Endothelial cell (in vitro differentiated cells): ENCODE measurements at places on chromosomes 4 and X.

DNA sequence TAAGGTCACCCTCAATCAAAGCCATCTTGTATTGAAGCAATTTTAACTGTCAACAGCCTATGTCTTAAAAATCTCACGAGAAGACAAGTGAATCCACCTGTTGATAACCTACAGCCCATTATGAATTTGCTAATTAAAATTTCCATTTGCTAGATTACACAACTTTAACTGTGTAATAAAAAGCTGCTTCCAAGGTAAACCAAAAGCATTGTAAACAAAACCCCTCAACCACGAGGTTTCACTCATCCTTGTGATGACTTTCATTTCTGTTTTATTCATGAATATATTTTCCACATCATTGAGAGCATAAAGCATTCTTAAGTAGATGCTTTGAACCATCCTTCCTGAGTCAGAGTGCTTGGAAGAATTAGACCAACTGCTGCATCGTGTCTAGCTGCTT, 217.5 kb upstream of the GYPA start:
- no peak overlapping the region for H3K27ac ChIP-seq
- peaks cover 5% of the 10 kb centered on the region for H3K27me3 ChIP-seq
- H3K4me3 ChIP-seq, result no peak overlapping the region
- DNase-seq, result no peak
- peaks cover 34% of the 10 kb centered on the region for H3K4me1 ChIP-seq
- no peaks in the 10 kb centered on the region for H3K36me3 ChIP-seq

GRCh38 chr4:56156141-56156540, 207.4 kb downstream of the CEP135 start:
- no peak for DNase-seq
- no peaks in the 10 kb centered on the region for H3K36me3 ChIP-seq
- H3K4me1 ChIP-seq, result no peaks in the 10 kb centered on the region
- H3K27ac ChIP-seq, result no peak overlapping the region
- no peak overlapping the region for H3K4me3 ChIP-seq
- no peaks in the 10 kb centered on the region for H3K27me3 ChIP-seq

DNA sequence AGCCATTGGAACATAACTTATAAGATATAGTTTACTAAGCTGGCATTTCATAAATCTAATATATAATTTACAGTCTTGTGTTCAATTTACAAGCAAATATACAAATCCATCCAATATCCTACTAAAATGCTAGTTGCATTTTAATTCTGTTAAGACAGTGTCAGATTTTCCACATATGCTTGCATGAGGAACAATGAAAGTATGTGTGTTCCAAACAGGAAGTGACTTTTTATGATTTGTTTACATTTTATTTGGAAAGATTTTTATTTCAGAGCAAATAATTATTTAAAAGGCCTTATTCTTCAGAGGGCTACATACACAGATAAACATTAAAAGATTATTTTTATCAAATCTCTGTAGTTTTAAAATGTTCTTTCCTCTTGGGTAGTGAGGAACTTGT, 130.1 kb downstream of the KLHL34 start:
- no peak overlapping the region for H3K4me3 ChIP-seq
- H3K27ac ChIP-seq, result no peak overlapping the region
- DNase-seq, result no peak

DNA sequence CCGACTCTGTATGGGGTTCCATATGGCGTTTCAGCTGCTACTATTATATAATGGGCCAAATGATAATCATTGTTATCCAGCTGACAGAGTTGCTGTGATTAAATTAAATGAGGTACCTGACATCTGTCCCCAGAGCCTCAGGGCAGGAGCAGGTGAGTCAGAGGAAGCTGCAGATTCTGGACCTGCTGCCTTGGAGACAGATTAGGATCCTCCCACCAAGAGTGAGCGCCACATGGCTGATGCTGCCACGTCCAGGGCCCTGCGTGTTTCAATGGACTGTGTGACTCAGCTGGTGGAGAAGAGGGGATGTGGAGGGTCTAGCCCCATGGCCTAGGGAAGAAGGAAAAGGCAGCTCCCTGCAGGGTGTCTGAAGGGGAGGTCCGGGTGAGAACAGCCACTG, 28.3 kb upstream of the UXT start:
- no peaks in the 10 kb centered on the region for H3K4me1 ChIP-seq
- no peak overlapping the region for H3K4me3 ChIP-seq
- no peak for DNase-seq
- peaks cover 3% of the 10 kb centered on the region for H3K27me3 ChIP-seq
- H3K36me3 ChIP-seq, result no peaks in the 10 kb centered on the region
- H3K27ac ChIP-seq, result no peak overlapping the region

DNA sequence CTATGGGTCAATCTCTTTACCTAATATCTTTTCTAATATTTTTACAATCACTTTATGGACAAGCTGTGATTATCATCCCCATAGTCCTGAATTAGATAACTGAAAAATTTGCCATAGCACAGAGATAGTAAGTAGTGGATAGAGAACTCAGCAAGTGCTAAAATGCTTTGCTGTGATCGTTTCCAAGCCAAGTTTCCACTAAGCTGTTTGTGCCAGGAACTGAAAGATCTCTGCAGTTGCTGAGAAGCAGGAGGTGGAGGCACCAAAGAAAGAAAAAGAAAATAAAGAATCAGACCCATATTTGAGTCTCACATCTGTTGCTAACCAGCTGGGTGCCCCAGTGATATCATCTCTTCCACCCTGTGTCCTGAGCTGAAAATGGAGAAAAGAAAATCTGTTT, 605.6 kb upstream of the BOD1L1 start:
- H3K36me3 ChIP-seq, result no peaks in the 10 kb centered on the region
- no peak for DNase-seq
- H3K4me3 ChIP-seq, result no peak overlapping the region
- no peaks in the 10 kb centered on the region for H3K4me1 ChIP-seq

- no peak overlapping the region for H3K4me3 ChIP-seq
- H3K36me3 ChIP-seq, result no peaks in the 10 kb centered on the region
- no peak for DNase-seq
- H3K27ac ChIP-seq, result no peak overlapping the region
- no peaks in the 10 kb centered on the region for H3K4me1 ChIP-seq
Observed at GRCh38 chrX:29299684-29300083, 712.4 kb downstream of the IL1RAPL1 start.

DNA sequence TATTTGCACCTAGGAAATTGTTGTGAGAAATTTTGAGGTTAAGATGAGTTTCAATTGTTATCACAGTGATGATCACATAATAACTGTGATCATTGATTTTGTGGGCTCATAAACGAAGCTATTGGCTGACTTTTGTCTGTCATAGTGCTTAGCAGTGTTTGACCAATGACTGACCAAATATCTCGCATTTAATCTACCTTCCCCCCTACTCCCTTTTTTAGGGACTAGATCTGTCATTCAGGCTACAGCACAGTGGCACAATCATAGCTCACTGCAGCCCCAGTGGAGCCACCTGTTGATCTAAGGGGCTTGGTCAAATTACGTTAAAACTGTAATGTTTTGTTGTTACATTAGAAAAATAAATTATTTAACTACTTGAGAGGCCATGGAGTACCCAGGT, 1.5 kb downstream of the FUNDC2 start:
- H3K36me3 ChIP-seq, result no peaks in the 10 kb centered on the region
- no peak overlapping the region for H3K4me3 ChIP-seq
- DNase-seq, result no peak
- H3K27me3 ChIP-seq, result peaks cover 2% of the 10 kb centered on the region
- no peak overlapping the region for H3K27ac ChIP-seq

- peaks cover 5% of the 10 kb centered on the region for H3K36me3 ChIP-seq
- no peak for DNase-seq
- H3K4me3 ChIP-seq, result peak overlapping the region; percentile 89
- H3K4me1 ChIP-seq, result peaks cover 17% of the 10 kb centered on the region
Observed at GRCh38 chrX:153925387-153925738, 701 bp downstream of the ARHGAP4 start.

DNA sequence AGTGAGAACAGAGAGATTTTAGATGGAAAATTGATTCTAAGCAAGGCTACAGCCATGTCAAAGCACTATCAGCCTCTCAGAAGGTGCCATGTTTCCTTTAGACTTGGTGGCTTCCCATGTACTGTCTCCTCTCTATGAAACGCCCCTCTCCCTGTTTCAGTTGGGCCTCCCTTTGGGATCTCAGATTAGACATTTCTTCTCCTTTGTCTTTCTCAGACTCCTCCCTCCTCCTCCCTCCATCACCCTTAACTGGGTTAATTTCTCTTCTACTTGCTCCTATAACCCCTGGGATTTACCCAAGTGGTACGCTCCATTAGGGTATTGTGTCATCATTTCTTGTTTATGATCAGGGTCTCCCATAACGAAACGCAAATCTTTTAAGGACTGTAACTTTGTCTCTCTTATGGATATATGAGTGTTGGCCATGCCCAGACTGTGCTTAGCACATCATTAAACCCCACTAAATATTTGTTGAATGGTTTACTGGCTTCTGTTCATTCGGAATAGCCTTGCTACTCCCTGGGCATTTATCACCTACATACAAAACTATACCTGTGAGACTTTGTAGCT, 106.8 kb downstream of the FAM9B start:
- H3K4me1 ChIP-seq, result peaks cover 5% of the 10 kb centered on the region
- DNase-seq, result no peak
- no peaks in the 10 kb centered on the region for H3K36me3 ChIP-seq
- no peak overlapping the region for H3K27ac ChIP-seq
- no peaks in the 10 kb centered on the region for H3K27me3 ChIP-seq

DNA sequence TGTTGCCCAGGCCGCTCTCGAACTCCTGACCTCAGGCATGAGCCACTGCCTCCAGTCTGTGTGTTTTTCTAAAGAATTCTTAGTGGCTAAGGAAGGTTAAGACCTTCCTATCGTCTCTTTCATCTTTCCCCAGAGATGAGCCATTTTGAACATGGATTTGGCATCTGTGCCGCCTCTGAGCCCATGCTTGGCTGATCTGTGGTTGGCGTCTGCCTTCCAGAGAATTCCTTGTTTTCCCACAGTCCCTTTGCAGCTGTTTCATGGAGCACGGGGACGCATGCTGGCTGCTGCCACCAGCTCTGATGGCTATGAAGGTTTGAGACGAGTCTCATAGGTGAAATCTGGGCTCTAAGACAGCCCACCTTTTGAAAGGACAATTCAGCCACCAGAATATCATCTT, 60.4 kb downstream of the SHROOM2 start:
- H3K4me1 ChIP-seq, result peaks cover 32% of the 10 kb centered on the region
- no peaks in the 10 kb centered on the region for H3K36me3 ChIP-seq
- H3K27ac ChIP-seq, result no peak overlapping the region
- no peak overlapping the region for H3K4me3 ChIP-seq
- no peak for DNase-seq
- H3K27me3 ChIP-seq, result no peaks in the 10 kb centered on the region

DNA sequence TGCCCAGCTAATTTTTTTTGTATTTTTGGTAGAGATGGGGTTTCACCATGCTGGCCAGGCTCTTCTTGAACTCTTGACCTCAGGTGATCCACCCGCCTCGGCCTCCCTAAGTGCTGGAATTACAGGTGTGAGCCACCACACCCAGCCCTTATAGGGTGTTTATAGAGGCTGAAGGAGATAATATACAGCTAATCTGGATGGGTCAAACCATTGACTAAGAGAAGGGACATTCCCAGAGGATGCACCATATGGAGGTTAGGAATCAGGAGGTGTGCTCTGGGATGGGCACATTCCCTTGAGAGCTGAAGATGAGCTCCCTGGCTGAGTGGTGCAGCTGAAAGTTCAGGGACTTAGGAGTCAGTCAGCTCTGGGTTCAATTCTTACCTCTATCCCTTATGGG, 68.3 kb upstream of the SHISA3 start:
- no peak overlapping the region for H3K4me3 ChIP-seq
- no peaks in the 10 kb centered on the region for H3K36me3 ChIP-seq
- no peaks in the 10 kb centered on the region for H3K4me1 ChIP-seq
- peaks cover 1% of the 10 kb centered on the region for H3K27me3 ChIP-seq

DNA sequence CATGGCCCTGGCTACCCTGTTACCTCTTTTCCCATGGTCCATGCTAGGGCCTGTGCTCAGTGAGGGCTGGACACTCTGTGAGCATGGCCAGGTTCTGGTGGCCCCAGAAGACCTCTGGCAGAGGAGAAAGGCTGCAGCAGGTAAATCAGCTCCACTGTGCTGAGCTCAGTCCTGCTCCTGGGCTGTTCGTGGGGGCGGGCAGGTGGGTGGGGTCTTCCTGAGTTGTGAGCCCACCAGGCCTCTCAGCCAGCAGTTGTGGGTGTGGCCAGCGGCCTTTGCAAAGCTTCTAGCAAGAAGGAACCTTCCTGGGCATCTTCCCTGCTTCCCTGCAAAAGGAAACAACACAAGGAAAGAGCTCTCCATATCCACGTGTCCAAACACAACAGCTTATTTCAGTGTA, 85.3 kb upstream of the STX18 start:
- peaks cover 5% of the 10 kb centered on the region for H3K4me1 ChIP-seq
- no peak for DNase-seq
- peaks cover 3% of the 10 kb centered on the region for H3K27me3 ChIP-seq
